Hypothalamus (tissue), 51 donors: ENCODE measurements at places on chromosomes 7 and 10.

- no peak for DNase-seq
Measured at GRCh38 chr10:107028236-107028635, 136.3 kb downstream of the SORCS1 start.

DNA sequence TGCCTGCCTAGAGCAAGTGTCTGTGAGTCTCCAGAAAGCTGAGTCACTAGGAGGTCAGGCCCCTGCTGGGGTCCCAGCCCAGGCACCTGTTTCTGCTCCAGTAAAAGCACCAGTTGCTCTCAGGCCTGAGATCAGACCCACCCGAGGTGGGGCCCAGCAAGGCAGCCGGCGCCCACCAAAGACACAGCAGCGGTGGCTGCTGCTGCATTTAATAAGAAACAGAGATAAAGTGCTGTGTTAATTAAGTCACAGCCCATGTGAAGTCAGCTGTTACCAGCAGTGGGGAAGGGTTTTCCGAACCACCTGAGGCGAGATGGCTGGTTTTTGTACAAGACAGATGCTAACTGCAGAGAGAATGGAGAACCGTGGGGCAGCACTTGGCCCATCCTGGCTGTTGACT, 12.1 kb upstream of the LRRC18 start:
- no peak for DNase-seq

GRCh38 chr7:114218283-114218682, 196.3 kb upstream of the FOXP2 start:
- DNase-seq, result no peak

DNA sequence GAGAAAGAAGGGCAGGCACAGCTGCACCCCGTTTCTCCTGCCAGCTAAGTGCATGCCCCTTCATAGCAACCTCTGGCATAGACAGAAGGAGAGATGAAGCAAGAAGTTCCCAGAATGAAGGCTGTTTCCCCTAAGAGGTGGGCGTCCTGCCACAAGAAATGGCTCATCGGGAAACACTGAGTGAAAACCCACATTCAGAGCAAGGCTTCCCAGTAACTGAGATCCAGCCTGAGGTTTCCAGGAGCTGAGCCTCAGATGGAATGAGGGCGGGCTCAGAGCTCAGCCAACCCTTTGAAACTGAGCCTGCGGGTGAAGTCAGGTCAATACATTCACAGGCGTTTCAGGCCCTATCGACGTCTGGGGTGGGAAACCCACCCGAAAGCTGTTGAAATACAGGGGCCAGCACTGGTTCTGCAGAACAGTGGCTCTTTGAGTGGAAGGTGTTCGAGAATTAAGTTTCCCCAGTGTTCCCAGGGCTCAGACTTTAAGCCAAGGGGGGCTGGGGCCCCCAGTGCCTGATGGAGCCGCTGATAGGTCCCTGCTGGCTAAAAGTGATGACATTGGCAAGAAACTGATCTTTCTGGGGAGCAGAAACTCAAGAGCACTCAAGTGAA, 510.2 kb downstream of the RPS24 start:
- DNase-seq, result peak; percentile 41

- DNase-seq, result no peak
Measured at GRCh38 chr10:72906446-72906845, 12.9 kb downstream of the OIT3 start.

GRCh38 chr10:113320987-113321386, 231.9 kb upstream of the HABP2 start:
- DNase-seq, result no peak

GRCh38 chr10:13346283-13347042, 1.6 kb downstream of the SEPHS1 start:
- DNase-seq, result no peak

DNA sequence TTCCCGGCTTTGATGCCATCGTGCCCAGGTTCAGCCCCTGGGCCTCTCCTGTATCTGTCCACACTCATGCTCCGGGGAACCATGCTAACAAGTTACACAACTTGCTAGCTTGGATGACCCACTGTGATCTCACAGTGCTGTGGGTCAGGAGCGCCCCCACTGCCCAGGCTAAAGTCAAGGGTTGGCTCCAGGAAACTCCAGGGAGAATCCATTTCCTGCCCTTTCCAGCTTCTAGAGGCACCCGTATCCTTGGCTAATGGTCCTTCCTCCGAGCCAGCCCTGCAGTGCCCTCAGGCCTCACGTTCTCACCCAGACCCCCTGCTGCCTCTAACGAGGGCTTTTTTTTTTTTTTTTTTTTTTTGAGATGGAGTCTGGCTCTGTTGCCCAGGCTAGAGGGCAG, 19.5 kb downstream of the AMZ1 start:
- no peak for DNase-seq

DNA sequence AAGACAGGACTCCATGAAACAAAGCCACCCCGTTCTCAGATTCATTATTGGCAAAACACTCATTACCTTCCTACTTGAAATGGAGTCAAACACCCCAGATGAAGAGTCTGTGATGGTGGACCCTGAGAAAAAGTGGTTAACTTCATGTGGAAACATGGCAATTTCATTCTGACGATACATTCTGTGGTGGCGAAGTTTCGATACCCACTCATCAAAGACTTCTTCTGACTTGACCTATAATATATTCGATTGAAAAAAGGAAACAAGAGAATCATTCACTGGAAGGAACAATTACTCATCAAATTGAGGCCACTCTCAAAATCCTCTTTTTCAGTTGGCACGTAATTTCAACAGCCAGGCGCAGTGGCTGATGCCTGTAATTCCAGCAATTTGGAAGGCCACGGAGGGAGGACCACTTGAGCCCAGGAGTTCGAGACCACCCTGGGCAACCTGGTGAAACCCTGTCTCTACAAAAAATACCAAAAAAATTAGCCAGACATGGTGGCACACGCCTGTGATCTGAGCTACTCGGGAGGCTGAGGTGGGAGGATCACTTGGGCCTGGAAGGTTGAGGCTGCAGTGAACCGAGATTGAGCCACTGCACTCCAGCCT, 108.8 kb upstream of the GSDME start:
- DNase-seq, result no peak

DNA sequence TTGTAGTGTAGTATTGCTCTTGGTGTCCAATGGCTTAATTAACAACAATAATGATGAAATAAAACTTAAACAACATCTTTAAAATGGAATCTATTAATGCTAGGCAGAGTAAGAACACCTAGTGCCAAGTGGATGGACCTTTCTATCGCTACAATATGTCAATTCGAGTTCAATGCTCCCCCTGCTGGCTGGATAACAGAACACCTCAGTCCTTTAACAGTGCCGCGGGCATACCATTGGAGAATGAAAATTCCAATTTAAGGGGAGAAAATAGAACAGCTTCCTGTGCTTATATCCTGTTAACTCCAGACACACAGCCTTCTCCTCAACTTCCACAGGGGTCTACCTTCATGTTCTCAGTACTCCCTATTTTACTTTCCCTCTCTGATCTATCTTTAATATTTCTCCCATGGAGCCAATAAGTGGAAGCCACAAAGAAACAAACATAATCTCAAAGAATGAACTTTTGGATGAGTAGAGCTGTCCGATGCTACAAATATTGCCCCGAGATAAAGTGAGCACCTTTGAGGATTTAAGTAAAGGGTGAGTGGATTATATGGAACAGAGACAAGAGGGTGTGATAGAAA, 41.4 kb downstream of the COL1A2 start:
- peak; percentile 35 for DNase-seq

GRCh38 chr7:29806995-29807841, 910 bp downstream of the WIPF3 start:
- DNase-seq, result no peak

DNA sequence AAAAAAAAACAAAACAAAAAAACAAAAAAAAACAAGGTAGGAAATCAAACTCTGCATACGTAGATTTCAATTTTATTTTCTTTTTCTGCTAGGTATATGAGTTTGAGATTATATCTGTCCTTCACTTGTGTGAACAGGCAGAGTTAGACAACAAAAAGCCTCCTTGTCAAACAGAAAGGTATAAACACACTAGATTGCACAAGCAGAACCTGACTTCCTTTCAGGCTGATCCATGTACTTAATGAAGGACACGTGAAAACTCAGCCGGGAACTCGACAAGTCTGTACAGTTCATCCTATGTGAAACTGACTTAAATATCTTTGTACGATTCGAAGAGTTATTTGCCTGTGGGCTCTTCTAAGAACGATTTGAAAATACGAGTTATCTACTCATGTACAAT, 254.1 kb downstream of the ARL4A start:
- no peak for DNase-seq

GRCh38 chr7:121916211-121916610, 43.2 kb downstream of the PTPRZ1 start:
- no peak for DNase-seq

GRCh38 chr10:103232131-103232673, 13.5 kb upstream of the RPEL1 start:
- no peak for DNase-seq
